ENCODE measurements at places on chromosomes 12 and 14. TPM values are rescaled to one million over a fixed set of nuclear protein-coding genes. Genes with fewer than 3 reads are reported as not detected.

DNA sequence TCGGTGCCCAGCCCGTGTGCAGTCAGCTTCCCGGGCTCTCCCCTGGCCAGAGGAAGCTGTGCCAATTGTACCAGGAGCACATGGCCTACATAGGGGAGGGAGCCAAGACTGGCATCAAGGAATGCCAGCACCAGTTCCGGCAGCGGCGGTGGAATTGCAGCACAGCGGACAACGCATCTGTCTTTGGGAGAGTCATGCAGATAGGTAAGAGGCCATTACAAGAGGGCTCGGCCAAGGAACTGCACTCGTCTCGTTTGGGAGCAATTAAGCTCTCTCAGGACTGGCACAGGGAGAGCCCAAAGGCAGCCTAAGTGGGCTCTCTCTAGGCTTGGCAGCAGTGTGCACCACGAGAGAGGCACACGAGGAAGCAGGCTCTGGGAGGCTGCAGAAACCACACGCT, 3.7 kb downstream of the WNT5B start:
- DNase-seq = no peak

DNA sequence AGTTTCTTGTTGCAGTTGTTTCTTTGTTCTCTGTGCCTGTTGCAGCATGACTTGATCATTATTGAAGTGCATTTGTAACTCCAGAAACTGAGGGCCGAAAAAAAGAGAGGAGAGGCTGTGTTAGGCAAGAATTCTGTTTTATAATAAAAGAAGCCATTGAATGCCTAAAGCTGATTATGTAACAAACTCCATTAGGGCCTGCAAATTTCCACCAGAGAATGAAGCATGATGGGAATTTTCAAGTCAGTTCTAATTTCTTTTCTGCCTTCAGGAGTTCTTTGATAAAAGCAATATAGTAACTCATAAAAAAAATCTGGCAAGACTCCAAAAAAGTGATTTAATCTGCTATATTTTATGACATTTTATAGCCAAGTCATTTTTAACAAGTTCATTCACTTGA, 156.7 kb upstream of the RASSF8 start:
- DNase-seq = no peak

DNA sequence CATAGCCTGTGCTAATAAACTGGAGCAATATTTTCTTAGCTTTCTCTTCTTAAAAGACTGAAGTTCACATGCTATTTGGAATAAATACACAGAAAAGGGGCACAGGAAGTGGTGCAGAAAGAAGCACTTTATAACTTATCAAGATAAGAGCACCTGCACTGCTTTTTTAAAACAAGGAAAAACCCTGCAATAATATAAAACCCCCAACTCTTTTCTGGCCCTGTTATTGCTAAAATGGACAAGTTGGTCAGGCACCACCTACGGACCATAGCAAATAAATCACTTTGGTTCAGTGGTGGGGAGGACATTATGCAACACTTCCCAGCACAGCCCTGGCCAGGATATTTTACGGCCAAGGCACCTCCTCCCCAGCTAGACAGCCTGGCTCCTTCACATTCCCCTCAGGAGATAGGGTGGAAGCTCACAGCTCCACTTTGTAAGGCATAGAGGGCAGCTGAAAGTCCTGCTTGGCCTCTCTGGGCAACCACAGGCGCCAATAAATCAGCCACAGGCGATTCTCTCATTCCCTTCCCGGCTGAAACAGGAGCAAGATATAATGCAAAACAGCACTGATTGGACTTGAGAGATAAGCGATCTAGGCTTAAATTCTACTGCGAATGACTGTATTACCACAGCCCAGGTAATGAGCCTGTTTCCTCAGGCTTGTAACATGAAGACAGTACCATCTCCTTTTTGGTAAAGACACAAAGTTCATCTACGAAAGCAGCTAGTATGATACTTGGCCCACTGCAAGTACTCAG, 2.0 kb downstream of the ZBTB25 start:
- peak; percentile 86 for DNase-seq

GRCh38 chr14:81366214-81366613, 33.9 kb downstream of the STON2 start:
- no peak for DNase-seq

DNA sequence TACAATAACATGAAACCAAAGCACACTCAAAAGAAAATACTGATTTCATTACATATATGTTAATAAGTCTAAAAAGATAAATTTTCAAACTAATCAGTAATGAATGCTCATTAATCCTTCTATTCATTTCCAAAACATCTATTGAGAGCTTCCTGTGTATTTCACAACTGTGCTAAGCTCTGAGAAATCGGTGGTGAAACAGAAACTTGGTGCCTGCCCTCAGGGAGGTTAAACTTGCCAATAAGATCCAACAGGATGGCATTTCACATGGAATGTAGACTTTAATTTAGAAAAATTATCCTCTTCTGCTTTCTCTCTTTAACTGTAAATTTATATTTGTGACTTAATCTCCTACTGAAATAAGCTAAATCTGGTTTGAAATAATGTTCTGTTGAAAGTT, 70.9 kb upstream of the SLC38A4 start:
- no peak for DNase-seq

DNA sequence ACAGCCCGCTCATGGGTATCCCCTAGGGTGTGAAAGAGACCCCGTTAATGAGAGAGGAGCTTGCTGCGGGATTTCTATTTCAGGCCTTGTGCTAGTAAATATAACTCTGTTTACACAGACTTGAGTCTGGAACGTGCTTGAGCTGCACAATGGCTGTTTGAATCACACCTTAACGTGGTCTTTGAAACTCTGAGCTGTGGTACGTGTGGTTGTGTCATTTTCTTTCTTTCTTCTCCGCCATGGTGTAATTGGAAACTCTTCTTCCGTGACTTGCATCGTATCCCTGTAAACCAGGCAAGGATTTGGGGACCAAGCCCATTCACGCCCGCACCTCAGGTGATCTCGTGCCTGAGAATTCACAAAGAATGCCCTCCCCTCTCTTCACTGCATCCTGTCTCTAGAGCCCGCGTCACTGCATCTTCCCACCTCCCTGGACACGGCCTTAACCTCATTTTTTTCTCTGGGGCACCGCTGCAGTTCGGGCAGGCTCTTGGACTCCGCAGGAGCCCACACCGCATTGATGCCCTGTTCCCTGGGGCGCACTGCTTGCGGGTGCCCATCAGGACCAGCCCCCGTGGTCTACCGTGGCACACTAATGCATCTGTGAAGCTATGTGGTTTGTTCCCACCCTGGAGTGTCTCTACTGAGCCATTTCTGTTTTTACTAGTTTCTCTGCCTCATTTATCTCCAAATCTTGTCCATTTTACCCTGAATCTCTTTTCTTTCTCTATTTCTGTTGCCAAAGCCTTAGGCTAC, 78.4 kb upstream of the PARP11 start:
- no peak for DNase-seq

DNA sequence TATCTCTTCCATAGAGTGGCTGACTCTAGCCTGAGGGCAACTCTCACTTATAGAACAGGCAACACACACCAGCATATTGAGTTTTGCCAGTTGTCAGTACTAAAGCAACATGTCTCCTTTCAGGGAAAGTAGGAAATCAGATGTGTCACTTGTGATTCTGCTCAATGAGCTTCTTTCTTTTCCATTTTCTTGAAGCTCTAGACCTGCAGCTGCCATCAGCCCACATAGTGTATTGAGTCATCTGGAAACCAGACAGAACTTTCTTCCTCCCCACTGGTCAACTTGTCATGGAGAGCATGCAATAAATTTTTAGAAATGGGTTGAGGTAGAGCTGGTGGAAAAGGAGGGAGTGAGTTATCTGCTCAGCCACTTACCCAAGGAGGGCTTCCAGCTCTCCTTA, 209.0 kb upstream of the PLEKHG7 start:
- no peak for DNase-seq

GRCh38 chr12:56122637-56123036, 4.6 kb downstream of the ZC3H10 start:
- no peak for DNase-seq

- DNase-seq = no peak
These were observed 14.0 kb upstream of the DHRS2 start for GRCh38 chr14:23621932-23622730.

GRCh38 chr12:5567016-5567725, 135.3 kb downstream of the NTF3 start:
- DNase-seq = no peak

GRCh38 chr12:104457746-104458693, 1.3 kb downstream of the CHST11 start:
- no peak for DNase-seq

GRCh38 chr12:66048835-66049537, 81.6 kb downstream of the LLPH start:
- DNase-seq = no peak

DNA sequence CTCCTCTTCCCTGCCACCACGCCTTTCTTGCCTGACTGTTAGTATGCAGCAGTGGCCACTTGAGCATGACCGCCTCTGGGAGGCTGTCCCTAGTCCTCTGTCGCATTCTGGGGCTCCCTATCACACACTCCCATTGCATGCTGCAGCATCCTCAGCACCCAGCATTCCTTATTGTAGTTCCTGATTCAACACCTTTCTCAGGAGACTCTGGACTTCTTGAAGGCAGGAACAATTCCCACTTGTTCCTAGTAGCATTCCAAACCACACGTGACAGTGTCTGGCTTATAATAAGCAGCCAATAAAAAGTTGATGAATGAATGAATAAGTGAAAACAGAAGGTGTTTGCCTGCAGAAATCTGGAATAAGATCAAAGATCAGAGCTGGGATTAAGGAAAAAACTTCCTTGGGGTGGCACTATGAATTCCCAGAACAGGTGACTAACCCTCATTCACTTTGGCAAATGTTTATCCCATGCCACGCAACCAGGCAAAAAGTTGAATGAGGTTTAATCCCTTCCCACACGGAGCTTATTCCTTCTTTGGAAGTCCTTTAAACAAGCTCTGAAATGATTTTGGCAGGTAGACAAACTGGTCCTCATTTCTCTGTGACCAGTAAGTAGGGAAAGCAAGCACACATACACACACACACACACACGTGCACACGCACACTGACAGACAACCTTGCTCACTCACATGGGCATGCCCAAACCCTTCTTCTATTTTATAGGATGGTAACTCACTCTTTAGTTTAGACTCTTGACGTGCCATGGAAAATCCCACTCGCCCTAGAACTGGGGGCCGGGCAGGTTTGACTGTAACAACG, 26.5 kb downstream of the NTF3 start:
- DNase-seq = no peak

- DNase-seq = no peak
These were observed 7.5 kb upstream of the KLRK1 start for GRCh38 chr12:10397296-10397695.

GRCh38 chr14:76976240-76977005, 52.1 kb downstream of the IRF2BPL start:
- no peak for DNase-seq

GRCh38 chr12:19140381-19141236, 11.1 kb downstream of the PLEKHA5 start:
- no peak for DNase-seq

- DNase-seq = no peak
These were observed 12.7 kb upstream of the HDAC7 start for GRCh38 chr12:47832263-47832933.

DNA sequence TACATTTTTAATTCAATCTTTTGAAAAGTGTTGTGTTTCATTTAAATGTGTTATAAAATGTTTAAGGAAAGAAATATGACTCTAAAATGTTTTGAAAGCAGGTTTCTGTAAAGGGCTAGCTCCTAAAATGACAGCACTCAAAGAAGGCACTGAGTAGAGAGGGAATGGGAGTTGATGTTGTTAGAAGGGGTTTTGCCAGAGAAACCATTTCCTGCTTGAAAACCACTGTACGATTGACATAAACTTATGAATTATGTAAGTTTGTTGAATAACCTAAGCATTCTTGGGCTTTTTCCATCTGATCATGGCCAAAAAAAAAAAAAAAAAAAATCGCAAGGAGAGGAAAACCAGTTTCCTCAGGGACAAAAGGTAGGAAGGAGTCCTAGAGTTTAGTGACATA, 234.0 kb downstream of the EGLN3 start:
- no peak for DNase-seq

DNA sequence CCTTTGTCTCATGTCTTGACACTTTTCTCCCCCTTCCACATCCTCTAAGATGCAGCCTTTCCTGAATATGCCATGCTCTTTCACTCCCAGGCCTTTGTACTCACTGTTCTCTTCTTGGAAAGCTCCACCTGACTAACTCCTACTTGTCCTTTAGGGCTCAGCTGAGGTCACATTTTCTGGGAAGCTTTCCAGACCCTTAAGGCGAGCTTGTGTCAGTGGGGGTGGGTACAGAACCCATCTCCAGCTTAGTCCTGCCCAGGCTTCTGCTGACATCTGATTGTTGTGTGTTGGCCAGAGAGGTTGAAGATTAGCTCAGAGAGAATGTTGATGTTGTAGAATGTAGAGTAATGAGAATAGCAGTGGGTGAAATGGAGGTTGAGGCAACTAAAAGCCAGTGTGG, 2.9 kb upstream of the TSFM start:
- DNase-seq = peak; percentile 20

- DNase-seq = no peak
These were observed 202.8 kb upstream of the DIO3 start for GRCh38 chr14:101358320-101359125.

- no peak for DNase-seq
These were observed 135.1 kb downstream of the ETNK1 start for GRCh38 chr12:22759769-22760674.

GRCh38 chr14:49796025-49796424, 28.1 kb downstream of the KLHDC2 start:
- no peak for DNase-seq

- DNase-seq = no peak
These were observed 78.4 kb downstream of the NRXN3 start for GRCh38 chr14:78248501-78249090.

GRCh38 chr14:54444681-54445080, 3.5 kb upstream of the CNIH1 start:
- DNase-seq = no peak

DNA sequence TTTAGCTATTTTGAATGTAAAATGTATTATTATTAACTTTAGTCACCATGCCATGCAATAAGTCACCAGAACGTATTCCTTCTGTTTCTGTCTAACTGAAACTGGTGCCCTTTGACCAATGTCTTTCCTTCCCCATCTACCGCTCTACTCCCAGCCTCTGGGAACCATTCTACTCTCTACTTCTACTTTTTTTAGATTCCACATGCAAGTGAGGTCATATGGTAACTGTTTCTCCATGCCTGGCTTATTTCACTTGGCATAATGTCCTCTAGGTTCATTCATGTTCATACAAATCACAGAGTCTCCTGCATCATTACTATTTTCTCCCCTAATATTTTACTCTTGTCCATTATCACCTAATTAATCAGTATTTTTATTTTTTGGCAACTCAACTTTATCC, 160.1 kb downstream of the TMX1 start:
- DNase-seq = no peak

DNA sequence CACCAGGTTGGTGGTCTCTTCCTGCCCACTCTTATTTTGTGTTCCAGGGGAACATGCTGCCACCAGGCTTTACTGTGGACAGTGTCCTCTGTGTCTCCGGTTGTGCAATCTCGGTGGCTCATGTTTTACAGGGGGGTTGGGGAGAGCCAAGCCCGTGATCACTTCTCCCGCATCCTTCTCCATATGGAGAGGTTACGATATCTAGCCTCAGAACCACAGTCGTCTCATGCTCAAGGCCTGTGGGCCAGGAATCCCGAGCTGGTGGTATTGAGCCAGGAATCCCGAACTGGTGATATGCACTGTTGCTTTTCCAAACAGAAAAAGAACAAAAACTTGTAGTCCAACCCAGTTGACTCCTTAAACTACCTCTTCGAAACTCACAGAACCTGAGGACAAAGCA, 37.0 kb upstream of the INF2 start:
- no peak for DNase-seq

DGKA gene
- total RNA-seq = 80.5 TPM

TSPAN19 gene
- total RNA-seq = not detected

PROX2 gene
- total RNA-seq = not detected

PSMA6 gene
- total RNA-seq = 195 TPM

STAC3 gene
- total RNA-seq = 0.11 TPM

CD27 gene
- total RNA-seq = not detected

DPY19L2 gene
- 1.8 TPM for total RNA-seq

C14orf180 gene
- total RNA-seq = not detected

TECPR2 gene
- 27.4 TPM for total RNA-seq

Measured in HFFc6 (cell line).